ENCODE measurements at places on chromosomes 4 and X.
A peak's percentile ranks its signal among the peaks of the same experiment; 100 is the strongest.

- no peak for DNase-seq
- H3K27me3 ChIP-seq, result no peaks in the 10 kb centered on the region
- no peaks in the 10 kb centered on the region for H3K36me3 ChIP-seq
- H3K4me3 ChIP-seq, result no peak overlapping the region
- H3K4me1 ChIP-seq, result peaks cover 3% of the 10 kb centered on the region
Measured at GRCh38 chr4:124642846-124643245, 69.7 kb downstream of the ANKRD50 start.

- no peaks in the 10 kb centered on the region for H3K36me3 ChIP-seq
- H3K4me3 ChIP-seq, result no peak overlapping the region
- DNase-seq, result no peak
- H3K4me1 ChIP-seq, result no peaks in the 10 kb centered on the region
- no peak overlapping the region for H3K27ac ChIP-seq
- H3K27me3 ChIP-seq, result no peaks in the 10 kb centered on the region
Measured at GRCh38 chr4:121100093-121100775, 27.9 kb upstream of the NDNF start.

DNA sequence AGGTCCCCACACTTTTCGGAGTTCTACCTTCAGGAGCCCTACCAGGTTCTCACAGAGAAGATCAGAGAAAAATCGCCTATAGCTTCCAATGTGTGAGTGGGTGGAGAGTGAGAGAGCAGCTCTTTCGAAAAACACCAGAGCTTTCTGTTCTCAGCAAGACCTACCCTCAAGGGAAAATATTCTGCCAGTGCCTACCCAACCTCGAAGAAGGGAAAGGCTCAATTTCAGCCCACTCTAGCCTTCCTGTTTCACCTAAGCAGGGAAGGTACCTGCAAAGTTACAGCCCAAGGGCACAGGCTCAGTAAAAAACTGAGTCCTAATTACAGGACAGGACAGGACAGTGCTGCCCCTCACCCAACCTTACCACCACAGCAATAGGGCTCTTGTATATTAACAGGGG, 104.0 kb upstream of the WDR17 start:
- H3K4me3 ChIP-seq, result no peak overlapping the region
- H3K27me3 ChIP-seq, result no peaks in the 10 kb centered on the region
- no peaks in the 10 kb centered on the region for H3K36me3 ChIP-seq
- H3K4me1 ChIP-seq, result no peaks in the 10 kb centered on the region

- H3K4me3 ChIP-seq, result no peak overlapping the region
- DNase-seq, result peak; percentile 64
- no peaks in the 10 kb centered on the region for H3K36me3 ChIP-seq
- no peaks in the 10 kb centered on the region for H3K27me3 ChIP-seq
- no peak overlapping the region for H3K27ac ChIP-seq
Measured at GRCh38 chrX:139691843-139692505, 16.0 kb downstream of the MCF2 start.

GRCh38 chr4:112361181-112361791, 64.1 kb downstream of the ALPK1 start:
- H3K27ac ChIP-seq, result no peak overlapping the region
- no peaks in the 10 kb centered on the region for H3K27me3 ChIP-seq
- H3K4me3 ChIP-seq, result no peak overlapping the region
- H3K36me3 ChIP-seq, result no peaks in the 10 kb centered on the region
- H3K4me1 ChIP-seq, result no peaks in the 10 kb centered on the region

- H3K4me1 ChIP-seq, result peaks cover 5% of the 10 kb centered on the region
- no peaks in the 10 kb centered on the region for H3K27me3 ChIP-seq
- H3K4me3 ChIP-seq, result no peak overlapping the region
- H3K36me3 ChIP-seq, result no peaks in the 10 kb centered on the region
- no peak for DNase-seq
Measured at GRCh38 chr4:87243426-87244053, 23.1 kb upstream of the KLHL8 start.

DNA sequence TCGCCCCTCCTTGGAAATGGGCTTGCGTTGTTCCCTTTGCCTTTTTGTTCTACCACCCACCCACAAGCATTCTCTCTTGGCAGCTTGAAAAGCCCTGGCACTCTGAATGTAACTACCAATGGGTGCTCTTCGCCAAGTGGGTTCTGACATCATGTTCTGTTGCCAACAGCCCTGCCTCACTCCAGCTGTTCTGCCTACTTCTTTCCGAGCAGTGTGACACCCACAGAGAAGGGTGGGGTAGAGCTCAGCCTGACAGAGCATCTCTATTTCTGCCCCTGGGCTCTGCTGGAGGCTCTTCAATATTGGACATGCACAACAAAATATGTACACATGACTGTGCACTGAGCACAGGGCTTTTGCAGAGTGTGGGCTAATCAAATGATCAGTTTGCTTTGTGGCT, 15.6 kb upstream of the EXOSC9 start:
- H3K4me3 ChIP-seq, result no peak overlapping the region
- H3K27ac ChIP-seq, result no peak overlapping the region
- no peaks in the 10 kb centered on the region for H3K27me3 ChIP-seq
- DNase-seq, result no peak
- H3K4me1 ChIP-seq, result no peaks in the 10 kb centered on the region

GRCh38 chrX:345020-345925, 26.7 kb upstream of the GTPBP6 start:
- no peaks in the 10 kb centered on the region for H3K36me3 ChIP-seq
- H3K27me3 ChIP-seq, result no peaks in the 10 kb centered on the region
- no peak overlapping the region for H3K27ac ChIP-seq
- no peak overlapping the region for H3K4me3 ChIP-seq
- DNase-seq, result peak; percentile 65

DNA sequence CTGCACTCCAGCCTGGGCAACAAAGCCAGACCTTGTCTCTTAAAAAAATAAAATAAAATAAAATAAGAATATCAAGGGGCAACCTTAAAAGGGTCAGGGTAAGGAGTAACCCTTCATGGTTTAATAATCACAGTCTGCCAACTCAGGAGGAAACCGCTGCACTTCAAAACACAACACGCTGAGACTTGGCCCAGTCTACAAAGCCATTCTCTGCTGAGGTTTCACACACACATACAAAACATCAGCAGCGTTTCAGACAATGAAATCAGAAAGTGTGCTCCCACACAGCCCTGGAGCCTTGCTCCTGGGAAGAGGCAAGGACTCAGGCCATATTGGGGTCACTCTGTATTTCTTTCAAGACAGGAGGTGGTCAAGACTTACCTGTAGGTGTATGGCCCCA, 18.3 kb downstream of the SCARB2 start:
- peak overlapping the region; percentile 88 for H3K27ac ChIP-seq
- H3K36me3 ChIP-seq, result peaks cover 15% of the 10 kb centered on the region
- peaks cover 73% of the 10 kb centered on the region for H3K4me1 ChIP-seq
- no peaks in the 10 kb centered on the region for H3K27me3 ChIP-seq
- H3K4me3 ChIP-seq, result no peak overlapping the region

DNA sequence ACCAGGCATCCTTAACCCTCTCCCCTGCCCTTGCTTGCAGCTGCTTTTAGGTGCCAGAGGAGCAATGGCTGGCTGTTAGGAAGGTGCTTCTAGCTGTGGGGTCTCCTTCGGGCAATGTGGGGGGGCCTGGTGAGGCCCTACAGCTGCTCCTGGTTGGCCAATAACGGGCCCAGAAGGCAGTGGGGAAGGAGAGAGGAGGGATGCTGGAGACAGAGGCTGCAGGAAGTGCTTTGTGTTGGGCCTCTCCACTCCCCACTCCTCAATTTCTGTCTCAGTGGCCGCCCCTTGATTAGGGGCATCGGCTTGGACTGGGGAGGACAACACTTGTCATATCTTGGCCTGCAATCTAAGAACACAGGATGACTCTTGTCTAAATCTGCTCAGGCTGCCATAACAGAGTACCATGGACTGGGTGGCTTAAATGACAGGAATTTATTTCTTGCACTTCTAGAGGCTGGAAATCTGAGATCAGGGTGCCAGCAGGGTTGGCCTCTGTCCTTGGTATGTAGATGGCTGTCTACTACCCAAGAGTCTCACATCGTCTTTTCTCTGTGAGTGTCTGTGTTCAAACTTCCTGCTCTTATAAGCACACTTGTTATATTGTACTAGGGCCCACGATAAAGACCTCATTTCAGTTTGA, 374.3 kb downstream of the MID1IP1 start:
- H3K36me3 ChIP-seq, result no peaks in the 10 kb centered on the region
- H3K27me3 ChIP-seq, result no peaks in the 10 kb centered on the region
- H3K4me3 ChIP-seq, result no peak overlapping the region
- no peak for DNase-seq

- H3K27ac ChIP-seq, result no peak overlapping the region
- no peaks in the 10 kb centered on the region for H3K36me3 ChIP-seq
- H3K4me3 ChIP-seq, result no peak overlapping the region
Measured at GRCh38 chrX:153476666-153477363, 6.4 kb upstream of the HAUS7 start.

GRCh38 chr4:120853161-120853935, 69.2 kb downstream of the PRDM5 start:
- no peaks in the 10 kb centered on the region for H3K27me3 ChIP-seq
- no peak overlapping the region for H3K4me3 ChIP-seq
- H3K27ac ChIP-seq, result no peak overlapping the region
- no peak for DNase-seq
- H3K36me3 ChIP-seq, result no peaks in the 10 kb centered on the region

All from upper lobe of left lung (tissue), 6 donors.